ENCODE measurements at places on chromosomes 5 and 9. TPM values are rescaled to one million over a fixed set of nuclear protein-coding genes. Genes with fewer than 3 reads are reported as not detected.

DNA sequence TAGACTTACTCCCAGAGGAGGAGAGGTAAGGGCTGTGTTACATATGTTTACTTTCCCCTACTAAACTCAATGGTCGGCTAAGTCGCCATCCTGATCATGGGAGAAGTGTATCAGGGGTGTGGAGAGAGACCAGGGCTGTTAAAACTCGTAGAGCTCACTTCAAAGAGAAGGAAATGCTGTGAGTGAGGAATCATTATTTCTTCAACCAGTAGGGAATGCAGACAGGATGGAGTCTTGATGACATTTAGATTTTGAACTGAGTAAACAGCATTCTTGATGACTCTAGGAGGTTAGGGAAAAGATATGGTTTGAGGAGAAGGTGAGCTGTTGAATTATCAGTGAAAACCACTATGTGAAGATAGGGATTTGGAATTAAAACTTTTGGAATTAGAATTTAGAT, 17.3 kb downstream of the RECK start:
- no peaks in the 10 kb centered on the region for H3K36me3 ChIP-seq
- H3K27ac ChIP-seq, result no peak overlapping the region
- no peak for DNase-seq
- no peaks in the 10 kb centered on the region for H3K27me3 ChIP-seq

DNA sequence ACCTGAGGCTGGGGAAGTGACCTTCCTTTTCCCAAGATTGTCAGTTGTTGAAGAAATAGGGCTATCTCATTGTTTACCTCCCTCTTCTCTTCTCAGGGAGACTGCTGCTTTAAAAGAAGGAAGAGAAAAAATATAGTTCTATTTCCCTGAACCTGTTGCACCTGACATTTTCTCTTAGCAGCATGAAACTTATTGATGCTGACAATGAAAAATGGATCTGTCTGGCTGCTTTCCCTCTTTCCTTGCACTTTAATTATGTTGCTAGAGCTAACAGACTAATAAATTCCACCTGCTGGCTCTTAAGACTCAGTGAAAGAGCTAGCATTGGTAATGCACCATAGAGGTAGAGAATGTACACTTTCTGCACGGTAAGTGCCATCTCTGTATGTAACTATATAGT, 6.2 kb upstream of the CKMT2 start:
- DNase-seq, result no peak
- no peak overlapping the region for H3K4me3 ChIP-seq
- H3K27ac ChIP-seq, result no peak overlapping the region
- no peaks in the 10 kb centered on the region for H3K27me3 ChIP-seq
- H3K36me3 ChIP-seq, result no peaks in the 10 kb centered on the region

Gene PLEKHG4B
- 0.99 TPM for total RNA-seq

GRCh38 chr5:113548396-113548795, 34.9 kb downstream of the YTHDC2 start:
- no peak overlapping the region for H3K4me3 ChIP-seq
- no peak for DNase-seq
- no peaks in the 10 kb centered on the region for H3K36me3 ChIP-seq
- no peaks in the 10 kb centered on the region for H3K4me1 ChIP-seq
- H3K27me3 ChIP-seq, result no peaks in the 10 kb centered on the region
- no peak overlapping the region for H3K27ac ChIP-seq

Gene ITGA2
- 4.0 TPM for total RNA-seq

GRCh38 chr9:122229485-122229837, 704 bp upstream of the LHX6 start:
- no peak for DNase-seq
- H3K27ac ChIP-seq, result no peak overlapping the region
- peaks cover 35% of the 10 kb centered on the region for H3K4me1 ChIP-seq
- no peak overlapping the region for H3K4me3 ChIP-seq

DNA sequence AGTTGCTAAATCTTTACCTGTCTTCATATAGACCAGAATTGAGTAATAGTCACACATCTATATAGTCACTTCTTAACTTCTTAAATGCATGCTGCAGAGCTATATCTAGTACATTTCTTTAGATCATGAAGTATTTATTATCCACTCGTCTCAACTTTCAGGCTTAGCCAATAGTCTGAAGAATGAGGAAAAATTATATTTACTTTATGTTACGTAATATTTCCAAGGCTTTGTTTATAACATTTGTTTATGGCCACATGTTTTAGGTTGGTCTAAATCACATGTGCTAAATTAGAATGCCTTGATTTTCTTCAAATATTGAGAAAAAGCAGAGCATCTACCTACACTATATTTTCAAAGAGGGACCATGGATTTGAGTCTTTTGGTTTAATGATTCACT, 47.2 kb upstream of the RGMB start:
- no peak overlapping the region for H3K4me3 ChIP-seq
- no peak overlapping the region for H3K27ac ChIP-seq
- H3K4me1 ChIP-seq, result no peaks in the 10 kb centered on the region
- H3K36me3 ChIP-seq, result no peaks in the 10 kb centered on the region

Gene CHD1
- total RNA-seq, result 40.0 TPM

DNA sequence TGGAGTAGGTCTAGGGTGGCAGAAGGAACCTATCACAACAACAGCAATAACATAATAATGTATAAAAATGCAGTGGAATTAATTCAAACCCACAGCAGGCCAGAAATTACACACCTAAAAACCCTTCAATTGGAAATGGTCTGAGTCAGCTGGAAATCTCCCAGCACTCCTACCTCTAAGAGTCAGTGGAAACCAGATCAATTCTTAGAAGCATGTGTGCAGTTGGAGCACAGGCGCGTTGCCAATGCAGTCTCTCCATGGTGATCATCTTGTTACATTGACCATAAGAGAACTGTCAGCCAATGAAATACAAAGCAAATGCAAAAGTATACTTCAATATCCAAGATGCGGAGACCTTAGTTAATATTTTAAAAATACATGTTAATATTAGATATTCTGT, 15.1 kb upstream of the CSNK1G3 start:
- peak; percentile 65 for DNase-seq
- H3K4me3 ChIP-seq, result no peak overlapping the region
- no peaks in the 10 kb centered on the region for H3K36me3 ChIP-seq
- H3K27ac ChIP-seq, result no peak overlapping the region

DNA sequence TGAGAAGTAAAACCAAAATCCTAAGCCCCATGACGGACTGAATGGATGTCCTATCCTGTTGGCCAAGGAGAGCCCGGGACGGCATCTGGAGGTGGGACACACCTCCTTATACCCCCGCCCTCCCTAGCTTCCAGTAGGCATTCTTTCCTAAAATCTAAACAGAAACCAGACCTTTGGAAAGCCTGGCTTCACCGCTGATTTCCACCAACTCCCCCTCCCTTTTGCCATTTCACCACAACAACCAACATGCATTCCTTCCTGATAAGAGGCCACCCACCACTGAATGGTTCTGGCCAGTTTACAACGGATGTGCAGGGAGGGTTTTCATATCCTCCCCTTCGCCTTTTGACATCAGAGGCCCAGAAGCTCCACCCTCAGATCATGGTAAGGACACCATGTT, 9.2 kb upstream of the RARS1 start:
- DNase-seq, result no peak
- peaks cover 6% of the 10 kb centered on the region for H3K36me3 ChIP-seq
- H3K4me3 ChIP-seq, result no peak overlapping the region
- H3K4me1 ChIP-seq, result no peaks in the 10 kb centered on the region

GRCh38 chr9:71524516-71524915, 243.8 kb downstream of the CEMIP2 start:
- H3K36me3 ChIP-seq, result no peaks in the 10 kb centered on the region

Gene SLC30A5
- 35.0 TPM for total RNA-seq

Gene SPINK13
- total RNA-seq, result 5.7 TPM

Gene TRAPPC13
- total RNA-seq, result 10.9 TPM

- no peaks in the 10 kb centered on the region for H3K36me3 ChIP-seq
- H3K4me1 ChIP-seq, result no peaks in the 10 kb centered on the region
- no peaks in the 10 kb centered on the region for H3K27me3 ChIP-seq
- no peak overlapping the region for H3K27ac ChIP-seq
- no peak overlapping the region for H3K4me3 ChIP-seq
Measured at GRCh38 chr5:105874316-105874715, 1796.4 kb downstream of the EFNA5 start.

Gene ESM1
- not detected for total RNA-seq

Gene PCDHAC2
- total RNA-seq, result 1.6 TPM

Gene CERCAM
- total RNA-seq, result 28.0 TPM

DNA sequence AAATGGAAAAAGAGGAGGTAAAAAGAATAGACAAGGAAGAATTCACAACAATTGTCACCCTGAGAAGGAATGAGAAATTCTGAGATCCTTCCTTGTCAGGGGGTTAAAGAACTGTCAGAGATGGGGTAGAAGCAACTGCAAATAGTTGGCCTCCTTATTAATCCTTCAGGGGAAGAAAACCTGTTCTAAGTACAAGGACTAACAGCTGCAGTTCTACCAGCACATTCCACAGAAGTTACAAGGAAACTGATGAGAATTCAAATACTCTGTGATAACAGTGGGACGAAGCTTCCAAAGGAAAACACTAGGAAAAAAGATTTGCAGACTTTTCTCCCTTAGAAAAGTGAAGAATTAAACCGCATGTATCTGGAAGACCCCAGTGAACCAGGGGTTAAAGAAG, 93.7 kb downstream of the OR2K2 start:
- DNase-seq, result no peak
- no peak overlapping the region for H3K4me3 ChIP-seq
- no peaks in the 10 kb centered on the region for H3K36me3 ChIP-seq
- no peak overlapping the region for H3K27ac ChIP-seq

Gene FSD1L
- total RNA-seq, result 6.0 TPM

GRCh38 chr9:107215381-107215780, 67.7 kb upstream of the RAD23B start:
- H3K4me3 ChIP-seq, result no peak overlapping the region
- no peak for DNase-seq
- H3K27me3 ChIP-seq, result no peaks in the 10 kb centered on the region
- no peaks in the 10 kb centered on the region for H3K36me3 ChIP-seq
- H3K4me1 ChIP-seq, result no peaks in the 10 kb centered on the region
- H3K27ac ChIP-seq, result no peak overlapping the region

GRCh38 chr5:39494534-39494933, 69.8 kb upstream of the DAB2 start:
- no peak for DNase-seq
- H3K4me1 ChIP-seq, result no peaks in the 10 kb centered on the region
- no peaks in the 10 kb centered on the region for H3K27me3 ChIP-seq
- H3K4me3 ChIP-seq, result no peak overlapping the region
- H3K27ac ChIP-seq, result no peak overlapping the region
- H3K36me3 ChIP-seq, result no peaks in the 10 kb centered on the region

DNA sequence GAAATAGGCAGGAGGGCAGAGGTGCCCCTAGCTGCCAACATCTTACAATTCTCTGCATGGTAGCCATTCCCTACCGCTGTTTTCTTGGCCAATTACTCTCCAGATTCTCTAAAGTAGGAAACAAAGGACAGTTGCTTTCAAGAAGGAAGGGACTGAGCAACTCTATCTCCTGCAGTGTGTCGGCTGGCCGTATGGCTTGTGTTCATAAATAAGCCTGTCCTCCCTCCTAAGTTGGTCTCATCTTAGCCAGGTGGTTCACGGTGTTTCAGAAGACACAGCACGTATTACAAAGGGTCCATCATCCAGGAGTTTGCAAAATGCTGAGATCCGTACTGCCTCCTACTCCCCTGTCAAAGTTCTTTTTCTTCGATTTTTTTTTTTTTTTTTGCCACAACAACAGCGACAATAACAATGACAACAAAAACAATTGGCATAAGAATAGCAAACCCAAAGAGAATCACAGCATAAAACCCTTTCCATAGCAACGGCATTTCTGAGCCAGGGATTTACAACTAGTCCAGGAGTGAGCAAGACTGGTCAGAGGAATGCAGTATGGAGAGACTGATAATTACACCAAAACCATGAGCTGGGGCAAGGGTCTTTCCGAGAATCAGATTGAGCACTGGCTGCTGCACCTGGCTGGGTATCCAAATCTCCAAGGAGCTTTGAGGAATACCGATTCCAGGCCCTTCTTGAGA, 212.8 kb downstream of the SLIT3 start:
- DNase-seq, result no peak
- no peaks in the 10 kb centered on the region for H3K27me3 ChIP-seq
- H3K4me3 ChIP-seq, result no peak overlapping the region
- H3K36me3 ChIP-seq, result no peaks in the 10 kb centered on the region
- H3K27ac ChIP-seq, result no peak overlapping the region

- H3K4me1 ChIP-seq, result peaks cover 61% of the 10 kb centered on the region
- peak; percentile 64 for DNase-seq
- no peaks in the 10 kb centered on the region for H3K36me3 ChIP-seq
- H3K27me3 ChIP-seq, result no peaks in the 10 kb centered on the region
- peak overlapping the region; percentile 83 for H3K27ac ChIP-seq
- H3K4me3 ChIP-seq, result no peak overlapping the region
Measured at GRCh38 chr5:180785121-180785781, 17.4 kb downstream of the MGAT1 start.

Gene C9orf43
- total RNA-seq, result 1.6 TPM

- peaks cover 25% of the 10 kb centered on the region for H3K4me1 ChIP-seq
- peak overlapping the region; percentile 96 for H3K27ac ChIP-seq
- H3K4me3 ChIP-seq, result peak overlapping the region; percentile 88
- H3K36me3 ChIP-seq, result no peaks in the 10 kb centered on the region
Measured at GRCh38 chr5:11903614-11904264, 507 bp downstream of the CTNND2 start.

DNA sequence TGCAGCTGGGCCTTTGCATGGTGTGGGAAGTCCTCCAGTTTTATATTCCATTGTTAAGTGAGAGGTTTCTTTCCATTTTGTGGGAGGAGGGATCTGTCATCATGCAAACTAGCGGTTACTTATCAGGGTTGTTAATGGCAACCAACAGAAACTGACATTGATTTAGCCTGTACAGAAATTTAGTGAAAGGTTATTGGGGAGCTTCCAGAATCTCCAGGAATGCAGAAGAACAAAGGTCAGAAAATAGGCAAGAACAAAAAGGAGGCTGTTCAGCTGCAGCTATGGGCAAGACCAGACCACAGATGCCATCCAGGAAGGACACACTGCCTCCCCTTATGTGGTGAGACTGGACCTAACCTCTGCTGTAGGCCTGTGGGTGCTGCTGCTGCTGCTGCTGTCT, 395.8 kb downstream of the KDM4C start:
- no peak overlapping the region for H3K4me3 ChIP-seq
- H3K27me3 ChIP-seq, result no peaks in the 10 kb centered on the region
- H3K27ac ChIP-seq, result peak overlapping the region; percentile 48
- peak; percentile 39 for DNase-seq
- peaks cover 18% of the 10 kb centered on the region for H3K4me1 ChIP-seq
- H3K36me3 ChIP-seq, result no peaks in the 10 kb centered on the region

DNA sequence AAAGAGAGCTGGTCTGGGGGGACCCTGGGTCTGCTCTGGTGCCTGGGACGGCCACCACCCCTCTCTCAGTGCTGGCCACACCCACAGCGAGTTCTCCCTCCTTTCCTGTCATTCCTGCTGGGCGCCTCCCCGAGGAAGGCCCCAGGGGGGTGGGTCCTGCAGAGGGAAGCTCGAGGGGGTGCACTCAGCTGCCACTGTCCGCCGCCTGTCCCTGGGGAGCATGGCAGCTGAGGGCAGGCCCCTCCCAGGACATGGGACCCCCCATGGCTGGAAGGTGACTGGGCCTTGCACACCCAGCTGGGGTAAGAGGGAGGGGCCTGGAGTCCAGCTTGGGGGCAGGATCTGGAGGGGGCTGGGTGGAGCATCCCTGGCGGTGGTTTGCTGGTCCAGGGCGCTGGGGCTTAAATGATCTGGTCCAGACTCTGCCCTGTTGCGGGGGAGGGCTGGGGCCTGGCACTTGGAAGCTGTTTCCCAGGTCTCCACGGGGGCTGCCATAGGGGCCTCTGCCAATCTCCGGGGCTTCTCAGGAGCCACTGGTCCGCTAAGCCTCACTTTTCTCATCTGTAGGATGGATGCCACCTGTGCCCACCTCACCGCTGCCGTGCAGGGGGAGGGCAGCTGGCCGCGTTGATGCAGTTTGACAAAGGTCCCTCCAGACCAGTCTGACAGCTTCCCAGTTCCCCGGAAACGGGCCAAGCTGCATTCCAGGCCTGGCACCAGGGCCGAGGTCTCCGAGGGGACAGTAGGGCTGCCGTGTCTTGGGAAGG, 6.0 kb upstream of the SLC2A6 start:
- H3K36me3 ChIP-seq, result no peaks in the 10 kb centered on the region
- H3K4me3 ChIP-seq, result no peak overlapping the region
- H3K27me3 ChIP-seq, result no peaks in the 10 kb centered on the region
- H3K4me1 ChIP-seq, result peaks cover 18% of the 10 kb centered on the region

Data from body of pancreas (tissue), 4 donors.